ENCODE measurements at places on chromosomes 16 and 17.
A peak's percentile ranks its signal among the peaks of the same experiment; 100 is the strongest.

GRCh38 chr16:70444249-70445063 is 5.6 kb upstream of the ST3GAL2 start:
- DNase-seq, result no peak

- DNase-seq, result no peak
These were observed 8.0 kb downstream of the TLCD3A start for GRCh38 chr17:740240-741017.

GRCh38 chr17:14454746-14455145 is 153.9 kb downstream of the HS3ST3B1 start:
- DNase-seq, result no peak

GRCh38 chr17:802901-803881 is 21.0 kb downstream of the MRM3 start:
- DNase-seq, result no peak

GRCh38 chr16:77660311-77660710 is 62.0 kb upstream of the NUDT7 start:
- DNase-seq, result no peak

DNA sequence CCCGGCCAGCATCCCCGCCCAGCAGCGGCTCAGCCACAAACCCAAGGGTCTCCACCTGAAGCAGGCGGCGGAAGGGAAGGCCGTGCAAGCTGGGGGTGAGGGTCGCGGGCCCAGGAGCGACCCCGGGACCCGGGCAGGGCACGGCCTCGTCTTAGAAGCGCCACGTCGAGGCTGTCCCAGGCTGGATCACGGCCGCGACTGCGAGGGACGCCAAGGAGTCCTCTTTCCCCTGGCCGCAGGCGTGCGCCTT is 538 bp upstream of the CCNF start:
- DNase-seq, result no peak

- DNase-seq, result no peak
These were observed 266.7 kb downstream of the SOX9 start for GRCh38 chr17:72387487-72387886.

- DNase-seq, result no peak
These were observed 801 bp downstream of the VPS35 start for GRCh38 chr16:46688101-46688653.

GRCh38 chr16:48280546-48280945 is 33.2 kb upstream of the ABCC11 start:
- no peak for DNase-seq

DNA sequence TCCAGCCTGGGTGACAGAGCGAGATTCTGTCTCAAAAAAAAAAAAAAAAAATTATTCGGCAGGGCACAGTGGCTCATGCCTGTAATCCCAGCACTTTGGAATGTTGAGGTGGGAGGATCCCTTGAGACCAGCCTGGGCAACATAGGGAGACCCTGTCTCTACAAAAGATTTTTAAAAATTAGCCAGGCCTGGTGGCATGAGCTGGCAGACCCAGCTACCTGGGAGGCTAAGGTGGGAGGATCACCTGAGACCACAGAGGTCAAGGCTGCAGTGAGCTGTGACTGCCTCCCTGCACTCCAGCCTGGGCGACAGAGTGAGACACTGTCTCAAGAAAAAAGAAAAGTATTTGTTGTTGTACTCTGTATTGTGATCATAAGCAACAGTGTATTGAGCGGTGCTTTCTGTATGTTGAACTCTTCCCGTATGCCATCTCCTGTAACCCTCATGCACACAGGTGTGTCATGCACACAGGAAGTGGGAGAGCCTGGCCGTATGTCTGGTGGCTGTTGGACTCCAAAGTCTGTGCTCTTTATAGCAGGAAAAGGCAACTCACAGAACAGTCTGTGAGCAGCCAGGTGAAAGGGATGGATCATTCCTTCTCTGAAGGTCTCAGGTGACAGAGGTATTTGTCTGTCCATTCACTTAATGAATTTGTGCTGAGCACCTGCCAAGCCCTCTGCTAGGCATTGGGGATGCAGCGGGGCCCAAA is 17.1 kb downstream of the CDH1 start:
- no peak for DNase-seq

DNA sequence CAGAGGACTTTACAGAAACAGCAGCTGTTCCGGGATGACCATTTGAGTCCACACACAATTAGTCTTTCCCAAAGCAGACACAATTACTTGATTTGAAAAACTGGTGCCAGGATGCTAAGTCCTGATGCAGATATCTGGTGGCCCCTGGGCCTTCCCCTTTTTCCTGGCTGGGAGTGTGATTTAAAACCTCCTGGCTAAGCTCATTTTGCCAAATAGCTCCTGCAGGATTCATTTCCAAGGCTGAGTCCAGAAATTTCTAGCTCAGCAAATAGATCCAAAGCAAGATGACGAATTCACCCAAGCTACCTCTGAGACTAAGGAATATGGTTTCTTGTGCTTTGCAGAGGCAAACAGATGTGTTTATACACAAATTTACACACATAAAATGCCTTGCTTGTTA is 422.2 kb downstream of the CA10 start:
- DNase-seq, result no peak

DNA sequence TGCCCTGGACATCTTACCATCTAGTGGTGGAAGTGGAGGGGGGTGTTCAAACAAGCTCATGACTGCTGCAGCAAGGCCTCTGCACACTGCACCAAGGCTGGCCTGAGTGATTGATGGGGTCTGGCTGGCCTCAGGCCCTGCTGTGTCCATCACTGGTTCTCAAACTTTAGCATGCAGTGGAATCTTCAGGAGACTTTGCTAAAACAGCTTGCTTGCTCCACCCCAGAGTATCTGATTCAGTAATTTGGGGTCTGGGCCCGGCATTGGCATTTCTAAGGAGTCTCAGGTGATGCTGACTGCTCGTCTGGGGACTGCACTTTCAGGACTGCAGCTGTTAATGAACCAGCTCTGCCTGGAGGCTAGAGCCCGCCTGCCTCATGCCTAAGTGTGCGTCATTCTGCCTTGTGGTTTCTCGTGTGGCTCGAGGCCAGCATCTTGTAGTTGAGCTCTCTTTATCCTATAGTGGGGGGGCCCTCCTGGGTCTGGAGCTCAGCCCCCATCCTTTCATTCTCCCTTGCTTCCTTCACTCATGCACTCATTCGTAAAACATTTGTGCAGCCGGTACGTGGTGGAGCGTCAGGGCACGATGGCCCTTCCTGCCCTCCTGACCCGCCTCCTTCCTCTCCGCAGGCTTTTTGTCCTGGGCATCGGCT is 4.1 kb downstream of the MGAT5B start:
- DNase-seq, result no peak

- no peak for DNase-seq
These were observed 381 bp upstream of the HSD11B2 start for GRCh38 chr16:67430504-67430976.

- no peak for DNase-seq
These were observed 1.2 kb upstream of the UTP6 start for GRCh38 chr17:31902693-31903092.

DNA sequence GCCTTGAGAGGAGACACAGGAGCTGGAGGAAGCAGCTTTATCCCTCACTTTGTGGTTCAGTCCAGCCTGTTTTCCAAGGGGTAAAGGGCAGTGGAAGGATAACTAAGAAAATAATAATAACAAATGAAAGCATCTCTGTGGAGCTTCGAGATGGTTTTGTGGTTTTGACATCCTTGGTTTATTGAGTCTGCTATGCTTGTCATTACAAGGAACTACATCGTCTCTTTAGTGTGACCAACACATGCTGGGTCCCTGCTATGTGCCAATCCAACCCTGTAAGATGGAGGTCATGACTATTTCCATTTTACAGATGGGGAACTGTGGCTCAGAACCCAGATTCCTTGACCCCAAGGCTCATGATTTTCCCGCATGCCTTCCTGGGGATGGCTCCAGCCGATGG is 124.8 kb downstream of the MRM1 start:
- DNase-seq, result no peak

GRCh38 chr17:3773511-3773910 is 27.5 kb downstream of the ITGAE start:
- no peak for DNase-seq

- no peak for DNase-seq
These were observed 25.9 kb upstream of the LYRM9 start for GRCh38 chr17:27919079-27919478.

GRCh38 chr17:40921026-40921425 is 16.4 kb downstream of the KRT23 start:
- no peak for DNase-seq

GRCh38 chr16:56814537-56815432 is 50.2 kb upstream of the SLC12A3 start:
- DNase-seq, result no peak

- no peak for DNase-seq
These were observed 83.9 kb upstream of the IRX3 start for GRCh38 chr16:54370278-54371040.

DNA sequence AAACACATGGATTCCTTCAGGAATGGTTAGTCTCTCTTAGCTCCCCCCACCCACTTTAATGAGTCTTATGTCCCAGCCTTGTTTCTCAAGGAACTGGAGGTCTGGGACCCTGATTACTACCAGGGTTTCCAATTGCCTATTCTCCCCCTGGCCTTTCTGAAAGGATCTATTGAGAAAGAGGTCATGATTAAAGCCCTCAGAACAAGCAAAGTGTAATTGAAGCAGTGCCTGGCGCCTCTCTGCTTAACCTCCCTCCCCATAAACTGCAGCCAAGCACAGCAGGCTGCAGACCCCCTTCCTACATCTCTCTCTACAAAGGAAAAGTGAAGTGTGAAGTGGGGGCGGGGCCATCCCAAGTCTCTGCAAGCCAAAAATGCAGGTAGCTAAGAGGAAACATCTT is 159.7 kb upstream of the CDH11 start:
- DNase-seq, result no peak

DNA sequence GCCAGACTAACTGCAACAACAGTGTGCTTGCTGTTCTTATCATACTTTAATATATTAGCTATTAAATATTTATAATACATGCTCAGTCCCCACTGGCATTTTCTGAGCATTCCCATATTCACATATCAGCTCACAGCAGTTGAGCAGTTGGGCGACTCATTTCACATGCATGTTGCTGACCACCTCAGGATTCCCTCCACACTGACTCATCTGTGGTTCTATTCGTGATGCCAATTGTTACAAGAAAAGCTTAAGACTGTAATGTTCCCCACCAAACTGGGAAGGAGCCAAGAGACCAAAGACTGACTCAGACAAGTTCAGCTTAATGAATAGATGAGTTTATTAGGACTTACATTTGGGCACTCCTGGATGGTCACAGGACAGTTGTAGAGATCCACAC is 100.3 kb upstream of the KIF2B start:
- DNase-seq, result no peak

DNA sequence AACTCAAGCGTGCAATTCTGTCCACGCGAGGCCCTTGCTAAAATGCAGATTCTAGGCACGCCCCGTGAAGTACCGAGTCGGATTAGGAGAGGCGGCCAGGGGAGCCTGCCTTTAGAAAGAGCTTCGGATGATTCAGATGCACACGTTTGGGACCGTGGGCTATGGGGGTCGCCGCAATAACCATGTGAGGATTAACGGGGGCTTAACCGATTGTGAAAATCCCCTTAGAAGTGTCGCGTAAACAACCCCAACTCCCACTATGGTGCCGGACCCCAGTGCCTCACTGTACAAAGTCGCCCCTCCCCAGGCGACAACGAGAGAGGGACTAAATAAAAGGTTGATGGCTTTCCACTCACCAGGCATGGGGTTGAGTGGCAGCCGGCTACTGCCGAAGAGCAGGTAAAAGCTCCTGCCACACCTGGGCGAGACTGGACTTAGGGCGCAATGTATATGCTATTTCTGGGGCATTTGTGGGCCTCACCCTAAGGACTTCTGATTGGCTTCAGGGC is 635 bp upstream of the SP2 start:
- no peak for DNase-seq

- DNase-seq, result peak; percentile 63
These were observed 790 bp downstream of the TRADD start for GRCh38 chr16:67158637-67159600.

- DNase-seq, result no peak
These were observed 24.6 kb upstream of the SHISA9 start for GRCh38 chr16:12876778-12877177.

DNA sequence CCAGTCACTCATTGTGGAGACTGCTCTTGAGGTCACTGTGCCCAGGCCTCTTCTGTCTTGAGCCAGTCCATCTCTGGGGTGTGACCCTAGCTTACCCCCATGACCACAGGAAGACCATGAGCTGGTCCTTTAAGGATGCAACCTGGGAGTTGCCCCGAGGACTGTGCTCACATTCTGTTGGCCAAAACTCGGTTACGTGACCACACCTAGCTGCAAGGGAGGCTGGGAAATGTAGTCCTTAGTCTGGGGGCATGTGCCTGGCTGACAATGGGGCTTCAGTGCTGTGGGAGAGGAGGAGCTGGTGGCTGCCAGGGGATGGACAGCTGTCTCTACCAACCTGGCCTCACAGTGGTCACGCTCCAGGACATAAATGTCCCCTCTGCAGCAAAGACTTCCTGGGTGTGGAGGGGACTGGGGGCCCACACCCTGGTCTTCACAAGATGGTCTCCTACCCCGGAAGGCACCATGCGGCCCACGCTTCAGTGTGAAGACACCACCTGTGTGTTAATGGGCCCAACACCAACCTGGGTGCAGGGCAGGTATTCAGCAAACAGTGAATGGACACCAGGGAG is 55.4 kb downstream of the JPH3 start:
- DNase-seq, result no peak

DNA sequence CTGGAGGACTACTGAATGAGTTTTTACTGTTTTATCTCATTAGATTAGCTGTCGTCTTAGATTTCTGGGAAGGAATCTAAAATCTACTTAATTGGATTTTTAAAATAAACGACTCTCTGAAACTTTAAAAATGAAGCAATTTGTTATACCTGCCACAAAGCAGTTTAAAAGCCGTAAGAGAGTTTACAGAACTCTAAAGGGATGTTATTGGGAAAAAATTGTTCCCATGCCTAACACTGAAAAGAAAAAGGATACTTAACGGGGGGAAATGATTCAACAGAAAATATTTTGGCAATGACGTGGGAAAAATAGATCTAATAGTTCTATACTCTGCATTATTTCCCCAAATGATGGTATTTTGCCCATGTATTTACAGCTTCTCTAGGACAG is 27.0 kb downstream of the ARHGAP17 start:
- DNase-seq, result no peak

- DNase-seq, result no peak
These were observed 39.6 kb downstream of the PKD1 start for GRCh38 chr16:2095918-2096582.

- no peak for DNase-seq
These were observed 1014.7 kb upstream of the RBFOX1 start for GRCh38 chr16:6317934-6318333.

DNA sequence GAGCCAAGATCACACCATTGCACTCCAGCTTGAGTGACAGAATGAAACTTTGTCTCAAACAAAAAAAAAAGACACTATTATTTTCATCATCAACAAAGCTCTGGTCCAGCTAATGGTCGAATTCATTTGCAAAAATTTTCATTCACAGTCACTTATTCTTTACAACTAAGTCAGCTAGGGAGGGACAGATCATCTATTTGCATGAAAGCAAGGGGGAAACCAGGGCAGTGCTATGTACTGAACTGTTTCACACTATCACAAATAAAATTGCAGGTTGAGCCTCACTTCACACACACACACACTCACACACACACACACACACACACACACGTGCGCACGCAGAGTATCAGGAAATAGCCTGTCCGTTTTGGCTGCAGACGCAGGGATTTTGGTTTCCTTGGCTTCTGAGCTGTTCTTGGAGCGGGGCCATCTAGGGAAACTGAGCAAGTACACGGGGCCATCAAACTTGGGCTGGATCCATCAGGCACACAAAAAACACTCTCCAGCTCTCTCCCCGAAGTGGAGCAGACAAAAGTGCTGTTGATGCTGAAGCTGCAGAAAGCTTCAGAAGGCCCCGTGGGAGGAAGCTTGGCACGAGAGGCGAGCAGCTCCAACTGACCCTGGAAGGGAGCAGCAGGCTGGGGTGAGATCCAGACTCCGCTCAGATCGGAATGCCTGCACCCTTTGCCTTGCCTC is 44.3 kb upstream of the HELZ start:
- no peak for DNase-seq

- no peak for DNase-seq
These were observed 140.0 kb downstream of the SPACA3 start for GRCh38 chr17:33131620-33132019.

Measured in stimulated activated CD8-positive, alpha-beta memory T cell treated with anti-CD3 and anti-CD28 coated beads, Interleukin-15, amount 100 ng/mL, for 1 hour (primary cell).